ENCODE measurements at places on chromosomes 1 and 21. TPM values are rescaled to one million over a fixed set of nuclear protein-coding genes. Genes with fewer than 3 reads are reported as not detected.

ELF3 gene
- 2.0 TPM for total RNA-seq

PLA2G2F gene
- total RNA-seq: not detected

MTFR1L gene
- 55.0 TPM for total RNA-seq

DNA sequence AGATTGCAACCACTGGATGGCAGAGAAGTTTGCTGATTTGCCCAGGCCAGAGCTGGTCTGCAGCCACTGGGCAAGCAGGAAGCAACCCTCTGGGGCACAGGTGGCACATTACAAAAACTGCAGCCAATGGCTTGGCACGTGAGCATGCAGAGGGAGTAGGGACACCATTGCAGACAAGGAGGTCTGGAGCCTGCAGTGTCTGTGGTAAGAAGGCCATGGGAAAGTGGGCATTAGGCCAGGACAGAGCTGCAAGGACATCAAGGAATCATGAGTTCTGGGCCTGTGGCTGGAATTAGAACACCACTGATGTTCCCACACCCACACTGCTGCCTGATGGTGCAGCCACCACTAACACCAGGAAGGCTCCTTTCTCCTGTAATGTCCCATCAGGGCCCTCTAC, 113.0 kb downstream of the TSEN15 start:
- no peak for DNase-seq

- no peak for DNase-seq
Observed at GRCh38 chr1:172141341-172141881, 279.1 kb upstream of the C1orf105 start.

DNA sequence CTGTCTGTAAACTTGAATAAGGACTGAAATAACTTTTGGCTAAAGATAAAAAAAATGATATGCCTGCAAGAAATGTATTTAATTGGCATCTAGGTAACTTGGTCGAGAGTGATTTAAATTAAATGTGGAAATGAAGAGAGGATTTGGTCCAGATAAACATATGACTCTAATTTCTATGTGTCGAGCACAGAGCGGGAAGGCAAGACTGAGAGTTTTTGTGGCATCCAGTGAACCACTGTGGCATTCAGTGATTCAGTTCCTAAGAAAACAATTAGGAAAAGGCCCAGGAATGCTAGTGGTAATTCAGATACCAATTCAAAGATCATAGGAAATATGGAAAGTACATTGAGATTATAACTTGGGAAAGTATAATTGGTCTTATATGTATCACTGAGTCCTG, 39.6 kb downstream of the PDE4B start:
- no peak for DNase-seq

Measured in spleen (tissue), 13 donors.